Hair follicle dermal papilla cell (primary cell): ENCODE measurements at places on chromosomes 12 and 14. TPM values are rescaled to one million over a fixed set of nuclear protein-coding genes. Genes with fewer than 3 reads are reported as not detected.

CMA1 gene
- total RNA-seq: not detected in 2 replicates

PDE3A gene
- 25.4 and 32.3 TPM in 2 replicates for total RNA-seq

CCDC38 gene
- not detected in 2 replicates for total RNA-seq

ITPR2 gene
- total RNA-seq: 20.9 and 23.4 TPM in 2 replicates

CARMIL3 gene
- total RNA-seq: under 0.01 TPM in 1 of 2 replicates, not detected in the other

TCL1B gene
- total RNA-seq: not detected in 2 replicates

PRH2 gene
- not detected in 2 replicates for total RNA-seq

RTL1 gene
- not detected in 2 replicates for total RNA-seq

P2RX7 gene
- 2.4 TPM in 2 replicates for total RNA-seq

STK38L gene
- 13.8 and 17.2 TPM in 2 replicates for total RNA-seq
